HL-60 (cell line): ENCODE measurements at places on chromosomes 4 and X.

DNA sequence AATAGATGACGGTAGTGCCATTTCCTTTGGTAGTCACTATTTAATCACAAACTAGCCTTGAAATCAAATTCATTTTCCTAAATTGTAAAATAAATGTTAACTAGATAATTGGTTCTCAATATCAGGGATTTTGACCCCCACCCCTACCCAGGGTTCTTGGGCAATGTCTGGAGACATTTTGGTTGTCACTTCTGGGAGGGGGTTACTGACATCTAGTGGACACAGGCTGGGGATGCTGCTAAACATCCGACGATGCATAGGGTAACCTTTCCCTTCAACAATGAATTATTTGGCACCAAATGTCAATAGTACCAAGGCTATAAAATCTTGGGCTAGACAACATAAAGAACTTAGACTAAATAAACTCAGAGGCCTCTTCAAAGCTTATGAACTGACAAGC lies 285.8 kb upstream of the TRPC5 start:
- DNase-seq: no peak

- no peak for DNase-seq
Observed at GRCh38 chr4:165506849-165507248, 128.0 kb downstream of the CPE start.

DNA sequence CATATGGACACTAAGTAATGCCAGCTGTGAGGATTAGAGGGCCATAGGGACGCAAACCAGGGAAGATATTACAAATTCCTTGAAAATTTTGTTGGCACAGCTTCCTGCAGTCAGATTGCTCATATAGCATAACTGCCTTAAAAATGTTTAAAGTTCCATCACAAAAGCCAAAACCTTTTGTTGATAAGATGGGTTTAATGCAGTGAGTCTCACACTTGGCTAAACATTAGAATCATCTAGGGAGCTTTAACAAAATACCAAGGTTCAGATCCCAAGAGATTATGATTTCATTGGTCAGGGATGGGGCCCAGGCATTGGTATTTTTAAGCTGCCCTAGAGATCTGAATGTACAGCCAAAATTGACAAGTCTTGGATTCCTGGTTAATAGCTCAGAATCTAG lies 376.5 kb upstream of the MAD2L1 start:
- no peak for DNase-seq

DNA sequence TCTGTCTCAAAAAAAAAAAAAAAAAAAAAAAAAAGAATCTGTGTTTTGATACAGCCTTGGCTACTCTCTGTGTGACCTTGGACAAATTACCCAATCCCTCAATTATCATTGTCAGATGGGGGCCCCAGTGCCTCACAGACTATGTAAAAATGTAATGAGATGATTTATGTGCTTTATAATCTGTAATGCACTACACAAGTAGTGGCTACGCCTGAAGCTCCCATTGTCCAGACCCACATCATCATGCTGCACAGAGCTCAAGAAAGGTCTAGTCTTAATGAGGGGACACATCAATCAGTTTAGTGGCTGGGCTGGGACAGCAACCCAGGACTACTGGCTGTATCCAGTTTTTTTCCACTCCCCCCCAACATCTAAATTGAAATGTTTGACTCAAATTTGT lies 308.3 kb downstream of the DCHS2 start:
- no peak for DNase-seq

- no peak for DNase-seq
Observed at GRCh38 chrX:17606231-17606630, 131.1 kb upstream of the SCML1 start.

DNA sequence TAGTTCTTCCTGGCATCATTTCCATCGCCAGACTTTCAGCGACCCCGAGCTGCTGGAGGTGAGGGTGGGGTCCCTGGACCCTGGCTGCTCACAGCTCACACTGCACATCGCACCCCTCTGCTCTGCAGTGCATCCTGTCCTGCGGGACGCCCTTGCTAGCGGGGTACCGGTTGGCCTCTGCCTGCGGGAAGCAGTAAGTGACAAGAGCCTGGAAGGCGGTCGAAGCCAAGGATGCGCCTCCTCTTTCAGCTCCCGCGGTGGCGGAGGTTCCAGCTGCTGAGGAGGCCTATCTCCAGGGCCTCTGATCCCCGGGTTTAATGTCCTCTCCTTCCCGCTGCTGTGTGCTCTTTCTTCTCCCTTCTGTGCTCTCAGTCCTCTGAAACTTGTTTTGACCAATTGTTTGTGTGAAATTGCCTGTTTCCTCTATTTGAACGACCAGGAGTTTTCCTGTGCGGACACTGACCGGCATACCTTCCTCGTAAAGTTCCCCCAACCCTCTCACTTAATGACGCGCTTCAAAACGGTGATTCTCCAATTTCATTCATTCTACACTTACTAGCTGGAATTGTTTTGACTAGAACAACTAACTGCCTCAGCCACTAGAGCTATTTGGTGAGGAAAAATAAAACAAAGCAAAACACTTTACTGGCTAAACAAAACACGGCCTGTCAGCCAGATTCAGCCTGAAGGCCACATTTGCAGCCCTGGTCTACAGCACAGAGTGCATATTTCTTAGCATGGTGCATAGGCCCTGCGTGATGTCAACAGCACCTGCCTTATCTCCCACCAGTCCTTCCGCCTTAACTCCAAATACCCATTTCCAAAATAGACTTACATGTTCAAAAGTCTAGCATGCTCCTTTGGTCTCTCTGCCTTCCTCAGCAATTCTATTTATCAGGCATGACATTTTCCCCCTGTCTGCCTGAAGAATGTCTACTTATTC lies 28.0 kb downstream of the MGAT4D start:
- no peak for DNase-seq

DNA sequence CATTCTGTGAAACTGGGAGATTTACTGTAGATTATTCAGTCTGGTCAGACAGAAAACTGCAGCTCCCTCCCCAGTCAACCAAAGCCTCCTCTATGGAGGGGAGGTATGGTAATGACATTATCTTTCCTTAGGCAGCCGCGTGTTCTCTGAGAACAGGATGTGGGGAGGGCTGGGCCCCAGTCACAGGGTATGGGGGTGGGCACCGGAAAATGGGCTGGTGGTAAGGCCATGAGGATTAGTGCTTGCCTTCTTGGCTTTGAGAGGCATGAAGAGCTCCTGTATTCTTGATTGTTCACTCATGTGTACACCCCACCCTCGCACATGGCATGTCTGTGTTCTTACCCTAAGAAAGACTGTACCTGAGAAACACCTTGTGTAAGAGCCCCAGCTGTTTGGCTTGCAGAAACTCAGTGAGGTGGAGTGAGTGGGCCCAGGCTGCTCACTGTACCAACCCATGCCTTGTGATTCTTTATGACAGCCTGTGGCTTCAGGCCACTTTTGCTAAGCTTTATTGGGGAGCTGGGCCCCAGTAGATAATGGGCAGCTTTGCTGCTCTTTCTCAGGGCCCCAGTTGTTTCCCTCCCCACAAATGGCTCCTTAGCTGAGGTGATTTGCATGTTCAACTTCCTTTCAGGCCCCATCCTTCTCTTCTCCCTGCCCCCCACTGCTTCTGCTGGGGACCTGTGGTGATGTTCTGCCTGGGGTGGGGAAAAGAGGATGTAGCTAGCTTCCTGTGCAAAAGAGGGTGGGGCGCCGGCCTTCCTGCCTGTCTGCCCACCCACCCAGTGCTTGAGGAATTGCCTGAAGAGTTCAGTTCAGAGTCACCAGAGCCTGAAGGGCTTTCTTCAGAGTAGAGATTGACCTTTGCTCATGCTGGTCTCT lies 30.7 kb downstream of the MSN start:
- peak; percentile 96 for DNase-seq

DNA sequence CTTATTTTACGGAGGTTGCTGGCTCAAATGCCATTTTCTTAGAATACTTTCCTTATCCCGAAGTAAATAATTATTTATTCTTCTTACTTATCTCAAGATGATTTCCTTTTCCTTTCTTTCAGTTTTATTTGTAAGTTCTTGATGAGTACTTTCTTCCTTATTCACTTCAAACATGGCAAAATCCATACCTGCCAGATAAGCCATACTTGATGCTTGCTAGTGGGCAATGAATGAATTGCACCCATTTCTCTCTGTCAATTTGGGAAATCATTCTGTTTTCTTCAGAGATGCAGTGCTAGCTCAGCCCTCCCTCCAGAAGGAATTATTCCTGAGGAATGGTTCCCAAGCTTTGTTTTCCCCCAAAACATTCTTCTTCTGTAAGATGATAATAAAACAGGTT lies 598.3 kb downstream of the SPRY1 start:
- no peak for DNase-seq

- DNase-seq: no peak
Observed at GRCh38 chrX:152637649-152638442, at the start of gene GABRQ. Gene GABRQ, plus strand, starts transcription at chrX:152637895. Its CDS starts 308 bp downstream, at chrX:152638203.

- DNase-seq: no peak
Observed at GRCh38 chr4:79651456-79651855, 243.4 kb upstream of the GK2 start.

GRCh38 chrX:40722930-40723329 lies 12.4 kb downstream of the MED14 start:
- DNase-seq: no peak

DNA sequence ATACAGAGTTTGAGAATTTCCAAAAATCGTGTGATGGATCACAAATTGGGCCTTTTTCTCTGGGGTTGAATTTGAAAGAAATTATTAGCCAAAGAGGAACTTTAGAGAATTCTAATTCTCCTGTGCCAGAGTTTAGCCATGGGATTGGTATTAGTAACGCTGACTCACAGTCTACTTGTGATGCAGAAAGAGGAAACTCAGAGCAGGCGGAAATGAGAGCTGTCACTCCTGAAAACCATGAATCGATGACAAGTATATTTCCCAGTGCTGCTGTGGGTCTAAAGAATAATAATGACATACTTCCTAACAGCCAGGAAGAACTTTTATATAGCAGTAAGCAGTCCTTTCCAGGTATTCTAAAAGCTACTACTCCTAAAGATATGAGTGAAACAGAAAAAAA lies 64.9 kb downstream of the N4BP2 start:
- DNase-seq: peak; percentile 21

DNA sequence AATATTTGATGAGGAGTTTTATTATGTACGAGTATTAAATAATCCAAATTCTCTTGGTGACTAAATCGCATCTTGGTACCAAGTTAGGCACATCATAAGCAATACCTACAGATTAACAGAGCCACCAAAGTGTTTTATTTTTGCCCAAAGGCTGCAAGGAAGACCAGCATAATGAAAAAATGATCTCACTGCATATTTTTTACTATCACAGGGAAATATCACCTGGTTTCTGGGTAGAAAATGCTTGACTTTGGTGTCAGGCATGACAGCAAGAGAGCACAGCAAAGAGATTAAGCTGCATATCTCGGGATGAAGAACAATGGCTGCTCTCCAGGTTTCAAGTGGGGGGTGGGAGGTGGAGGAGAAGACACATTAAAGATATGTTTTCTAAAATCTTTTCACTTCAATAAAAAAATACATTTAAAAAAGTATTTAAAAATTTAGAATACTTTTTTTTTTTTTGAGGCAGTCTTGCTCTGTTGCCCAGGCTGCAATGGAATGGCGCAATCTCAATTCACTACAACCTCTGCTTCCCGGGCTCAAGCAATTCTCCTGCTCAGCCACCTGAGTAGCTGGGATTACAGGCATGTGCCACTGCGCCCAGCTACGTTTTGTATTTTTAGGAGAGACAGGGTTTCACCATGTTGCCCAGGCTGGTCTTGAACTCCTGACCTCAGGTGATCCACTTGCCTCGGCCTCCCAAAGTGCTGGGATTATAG lies 86.1 kb downstream of the FRYL start:
- DNase-seq: no peak

DNA sequence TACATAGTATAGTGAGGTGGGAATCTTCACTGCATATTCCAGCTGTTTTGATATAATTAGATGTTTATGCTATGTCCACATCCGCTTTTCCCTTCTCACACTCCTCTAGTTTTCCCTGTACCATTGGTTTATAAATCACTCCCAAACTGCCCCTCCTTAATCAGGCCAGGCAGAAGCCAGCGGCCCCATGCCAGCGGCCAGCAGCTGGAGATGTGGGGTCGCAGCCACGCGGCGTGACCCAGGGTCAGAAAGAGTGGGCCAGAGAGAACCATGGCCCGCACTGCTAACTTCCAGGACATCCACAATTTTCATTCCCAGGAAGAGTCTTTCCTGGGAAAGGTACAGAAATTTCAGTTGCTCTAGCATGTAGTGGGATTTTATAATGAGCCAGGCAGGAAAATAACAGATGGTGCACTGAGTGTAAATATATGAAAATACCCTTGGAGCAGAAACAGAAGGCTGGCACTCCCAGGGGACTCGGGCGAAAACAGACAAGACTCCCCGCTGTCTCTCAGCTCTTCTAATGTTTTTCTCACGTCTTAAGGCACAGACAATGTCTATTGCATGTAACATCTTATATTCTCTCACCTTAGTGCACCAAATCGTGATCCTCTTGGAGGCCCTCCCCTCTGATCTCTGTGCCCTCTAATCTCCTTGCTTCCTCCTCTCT lies 145.9 kb upstream of the ZFP42 start:
- DNase-seq: no peak

GRCh38 chr4:94927696-94928095 lies 169.9 kb downstream of the BMPR1B start:
- no peak for DNase-seq

DNA sequence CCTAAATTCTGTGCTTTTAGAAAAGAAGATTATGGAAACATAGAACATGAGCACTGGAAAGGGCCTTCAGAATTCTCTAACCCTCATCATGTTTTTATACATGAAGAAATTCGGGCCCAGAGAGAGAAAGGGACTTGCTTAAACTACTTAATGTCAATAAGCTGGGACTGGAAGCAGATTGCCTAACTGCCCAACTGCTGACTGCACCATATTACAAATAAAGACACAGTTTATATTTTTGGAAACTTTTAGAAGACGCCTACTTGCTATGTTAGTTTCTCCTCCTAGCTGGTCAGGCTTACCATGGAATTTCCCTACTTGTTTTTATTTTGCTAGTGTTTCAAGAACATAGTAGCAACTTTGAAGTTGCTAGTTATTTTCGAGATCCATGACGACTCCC lies 47.1 kb downstream of the SLC9A6 start:
- DNase-seq: no peak
